ENCODE measurements at places on chromosomes 3 and 15.
A peak's percentile ranks its signal among the peaks of the same experiment; 100 is the strongest.

GRCh38 chr15:59443341-59444072 is 5.5 kb downstream of the FAM81A start:
- no peak for DNase-seq

DNA sequence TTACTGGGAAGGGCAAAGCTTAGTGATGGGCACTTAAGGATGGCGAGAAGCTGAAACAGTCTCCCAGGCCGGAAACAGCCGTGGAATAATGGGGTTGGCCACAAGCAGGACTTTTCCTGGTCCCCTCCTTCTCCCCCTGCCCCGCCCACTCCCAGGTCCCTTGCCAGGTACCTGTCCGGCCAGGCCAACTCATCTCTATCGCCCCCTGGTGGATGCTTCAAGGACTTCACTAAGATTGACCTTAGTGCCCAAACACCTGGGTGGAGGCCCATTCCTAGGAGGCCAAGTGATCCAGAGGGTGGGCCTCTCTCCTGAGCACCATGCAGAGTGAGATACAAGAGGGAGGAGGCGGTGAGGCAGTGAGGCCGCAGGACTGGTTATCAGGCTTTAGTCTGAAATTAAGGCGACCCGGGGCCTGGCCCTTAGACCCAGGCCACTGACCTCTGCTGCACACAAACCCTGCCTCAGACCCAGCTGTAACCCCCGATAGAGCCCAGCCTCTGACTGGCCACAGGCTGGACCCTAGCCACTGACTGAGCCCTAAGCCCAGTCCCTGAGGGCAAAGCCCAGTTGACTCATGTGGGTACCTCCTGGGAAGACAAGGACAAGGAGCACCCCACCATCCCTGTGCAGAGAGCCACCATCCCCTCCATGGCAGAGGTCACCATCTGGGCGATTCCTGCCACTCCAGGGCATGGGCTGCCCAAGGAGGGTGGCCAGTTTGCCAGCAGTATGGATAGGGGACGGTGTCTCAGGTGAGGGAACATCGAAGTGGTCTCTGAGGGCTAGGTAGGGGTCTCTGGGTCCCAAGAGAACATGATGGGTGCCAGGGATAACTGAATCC is 37.6 kb downstream of the VIPR1 start:
- no peak for DNase-seq

DNA sequence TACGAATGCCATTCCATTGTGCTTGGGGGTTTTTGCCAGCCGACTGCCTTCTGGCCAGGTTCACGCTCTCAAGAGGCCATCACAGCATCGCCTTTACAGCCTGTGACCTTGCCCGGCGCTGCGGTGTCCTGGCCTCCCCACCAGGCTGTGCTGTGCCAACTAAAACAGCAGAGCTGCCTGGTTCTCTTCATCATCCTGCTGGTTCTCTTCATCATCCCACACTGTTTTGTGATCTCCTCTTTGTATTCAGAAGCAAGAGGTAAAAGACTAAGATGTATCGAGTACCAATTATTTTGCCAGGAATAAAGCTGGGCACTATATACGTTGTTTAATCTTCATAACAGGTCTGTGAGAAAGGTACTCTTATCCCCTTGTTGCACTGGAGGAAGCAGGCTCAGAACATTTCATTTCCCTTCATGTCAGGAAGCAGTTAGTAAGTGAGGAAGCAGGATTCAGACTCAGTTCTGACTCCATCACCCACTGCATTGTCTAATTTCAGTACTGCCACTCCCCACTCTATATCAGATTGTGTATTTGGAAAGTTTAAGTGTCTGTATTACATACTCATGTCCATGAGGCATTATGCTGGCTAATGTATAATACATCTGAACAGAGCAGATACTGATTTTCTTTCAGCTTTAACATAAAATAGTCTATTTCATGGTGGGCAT is 92.7 kb downstream of the LRRC28 start:
- peak; percentile 11 for DNase-seq

DNA sequence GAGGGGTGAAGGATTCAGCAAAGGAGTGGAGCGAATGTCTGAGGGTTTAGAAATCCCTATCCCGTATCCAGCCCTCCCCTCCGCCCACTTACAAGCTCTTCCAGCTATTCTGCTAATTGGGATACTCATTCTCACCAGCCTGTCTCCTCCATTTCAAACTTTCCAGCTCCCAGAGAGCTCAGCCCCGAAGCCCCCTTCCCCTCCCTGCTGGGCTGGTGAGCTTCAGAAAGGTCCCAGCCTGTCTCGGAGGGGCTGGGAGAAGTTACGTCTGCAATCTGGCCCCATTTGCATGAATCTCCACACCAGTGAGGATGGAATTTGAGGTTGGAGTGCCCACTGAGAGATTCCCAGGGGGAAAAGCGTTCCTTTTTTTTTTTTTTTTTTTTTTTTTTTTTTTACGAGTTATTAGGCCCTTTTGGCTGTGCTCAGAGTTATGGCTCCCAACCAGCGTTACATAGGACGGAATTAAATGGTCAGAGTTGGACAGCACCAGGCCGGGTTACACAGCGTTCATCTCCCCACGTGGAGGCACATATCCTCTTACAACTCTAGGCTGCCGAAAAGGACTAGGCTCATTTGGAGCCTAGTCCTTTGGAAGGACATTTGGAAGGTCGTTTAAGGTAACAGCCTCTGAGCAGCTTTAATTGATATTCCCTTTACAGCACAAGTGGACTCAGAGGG is 34.6 kb downstream of the FGD5 start:
- DNase-seq, result no peak

GRCh38 chr15:26893351-26894065 is 26.6 kb downstream of the GABRA5 start:
- no peak for DNase-seq

GRCh38 chr3:124429129-124429815 is 301.0 kb upstream of the UMPS start:
- no peak for DNase-seq

GRCh38 chr3:61114316-61114953 is 136.8 kb downstream of the FHIT start:
- DNase-seq, result no peak

GRCh38 chr15:87207990-87208580 is 1048.5 kb downstream of the NTRK3 start:
- DNase-seq, result no peak

DNA sequence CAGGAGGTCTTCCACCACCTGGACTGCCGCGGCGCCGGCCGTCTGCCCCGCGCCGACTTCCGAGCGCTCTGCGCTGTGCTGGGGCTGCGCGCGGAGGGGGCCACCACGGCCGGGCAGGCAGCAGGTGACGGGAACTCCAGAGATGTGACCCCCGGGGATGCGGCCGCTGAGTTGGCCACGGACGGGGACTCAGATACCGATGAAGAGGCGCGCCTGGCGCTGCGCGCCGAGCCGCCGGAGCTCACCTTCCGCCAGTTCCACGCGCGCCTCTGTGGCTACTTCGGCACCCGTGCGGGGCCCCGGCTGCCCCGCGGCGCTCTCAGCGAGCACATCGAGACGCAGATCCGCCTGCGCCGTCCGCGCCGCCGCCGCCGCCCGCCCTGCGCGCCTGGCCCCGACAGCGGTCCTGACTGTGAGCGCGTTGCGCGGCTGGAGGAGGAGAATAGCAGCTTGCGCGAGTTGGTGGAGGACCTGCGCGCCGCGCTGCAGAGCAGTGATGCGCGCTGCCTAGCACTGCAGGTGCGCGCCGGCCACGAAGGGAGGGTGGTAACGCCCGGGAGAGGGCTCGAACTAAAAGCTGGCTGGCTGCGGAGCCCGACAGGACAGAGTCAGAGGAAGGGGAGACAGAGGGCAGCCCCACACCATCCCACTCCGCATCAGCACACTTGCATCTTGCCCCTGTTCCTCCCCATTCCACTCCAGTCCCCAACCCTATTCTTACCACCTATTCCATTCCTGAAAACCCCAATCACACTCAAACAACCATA is 885 bp downstream of the EFCC1 start:
- no peak for DNase-seq

GRCh38 chr15:62782896-62783295 is 259.7 kb upstream of the TPM1 start:
- no peak for DNase-seq

GRCh38 chr3:176787506-176787905 is 409.8 kb downstream of the TBL1XR1 start:
- DNase-seq, result no peak

- DNase-seq, result no peak
These were observed 353.7 kb downstream of the RSL24D1 start for GRCh38 chr15:54843006-54843405.

DNA sequence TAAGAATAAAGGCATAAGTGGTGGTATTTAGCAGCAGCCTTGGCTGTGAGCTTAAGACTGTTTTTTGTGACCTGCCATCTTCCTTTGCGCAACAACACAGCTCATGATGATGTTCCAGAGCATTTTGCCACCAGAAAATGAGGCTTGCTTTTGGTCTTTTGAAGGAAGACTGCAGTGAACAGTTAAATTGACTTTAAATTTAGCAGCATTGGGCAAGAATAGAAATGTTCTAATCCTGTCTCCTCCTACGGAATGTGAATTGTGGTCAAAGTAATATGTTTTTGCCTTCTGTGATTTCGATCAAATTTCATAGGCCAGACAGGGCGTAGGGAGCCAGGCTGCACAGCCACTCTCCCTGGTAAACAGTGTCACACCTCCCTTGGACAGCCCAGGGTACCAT is 460.7 kb upstream of the RASGRP1 start:
- no peak for DNase-seq

GRCh38 chr3:58502872-58503271 is 11.0 kb downstream of the KCTD6 start:
- no peak for DNase-seq

DNA sequence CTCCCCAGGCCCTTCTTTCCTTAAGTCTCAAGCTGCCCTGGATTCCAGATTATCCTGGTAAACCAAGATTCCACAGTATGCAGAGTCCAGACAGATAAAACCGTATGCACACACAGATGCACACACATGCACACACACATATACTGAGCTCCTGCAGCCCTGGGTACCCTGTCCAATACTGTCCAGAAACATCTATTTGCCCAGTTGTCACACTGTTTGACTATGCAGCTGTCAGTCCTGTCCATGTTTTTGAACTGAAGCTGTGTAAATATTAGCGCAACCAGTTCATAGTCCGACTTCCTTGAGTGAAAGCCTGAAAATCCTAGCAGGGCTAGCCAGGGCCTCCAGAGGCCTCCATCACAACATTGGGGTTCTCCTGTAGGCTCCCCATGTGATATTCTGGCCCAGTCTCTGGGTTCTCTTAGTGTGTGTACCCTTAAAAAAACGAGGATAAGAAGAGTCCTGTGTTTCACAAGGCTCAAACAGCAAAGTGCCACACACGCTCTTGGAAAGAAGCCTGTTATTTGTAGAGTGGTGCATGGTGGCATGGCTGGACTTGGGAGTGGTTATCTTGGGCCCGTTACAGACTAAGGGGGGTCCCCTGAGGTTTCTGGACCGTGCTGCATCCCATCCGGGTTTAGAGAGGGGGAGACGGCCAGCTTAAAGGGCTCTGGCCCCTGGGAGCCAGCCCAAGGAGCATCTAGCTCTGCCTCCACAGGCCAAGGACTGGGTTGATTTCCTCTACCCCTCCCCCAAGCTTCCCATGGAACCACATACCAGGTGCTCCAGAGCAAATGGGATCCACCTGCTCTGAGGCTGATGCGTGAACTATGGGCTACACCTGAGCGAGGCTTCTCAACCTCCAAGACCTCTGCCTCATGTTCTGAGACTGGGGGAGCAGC is 108.3 kb downstream of the IQSEC1 start:
- no peak for DNase-seq

DNA sequence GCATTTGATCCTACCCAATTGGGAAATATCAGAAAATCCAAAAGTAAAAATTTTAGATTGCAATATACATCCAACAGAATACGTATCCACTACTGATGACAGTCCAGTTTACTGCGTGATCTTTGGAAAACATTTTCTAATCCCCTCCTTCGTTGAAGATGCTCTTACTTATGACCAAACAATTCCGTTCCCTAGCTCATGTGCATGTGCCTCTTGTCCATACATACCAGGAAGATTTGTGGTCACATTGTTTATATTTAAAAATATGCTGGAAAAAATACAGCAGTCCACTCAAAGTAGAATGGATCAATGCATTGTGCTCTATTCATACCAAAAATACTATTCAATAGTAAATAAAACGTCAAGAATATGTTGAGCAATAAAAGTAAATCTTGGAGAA is 135.3 kb downstream of the CHL1 start:
- DNase-seq, result no peak

- DNase-seq, result no peak
These were observed 91.7 kb downstream of the FRMD4B start for GRCh38 chr3:69294014-69294766.

- DNase-seq, result no peak
These were observed 74.5 kb downstream of the TBC1D2B start for GRCh38 chr15:78002996-78003395.

DNA sequence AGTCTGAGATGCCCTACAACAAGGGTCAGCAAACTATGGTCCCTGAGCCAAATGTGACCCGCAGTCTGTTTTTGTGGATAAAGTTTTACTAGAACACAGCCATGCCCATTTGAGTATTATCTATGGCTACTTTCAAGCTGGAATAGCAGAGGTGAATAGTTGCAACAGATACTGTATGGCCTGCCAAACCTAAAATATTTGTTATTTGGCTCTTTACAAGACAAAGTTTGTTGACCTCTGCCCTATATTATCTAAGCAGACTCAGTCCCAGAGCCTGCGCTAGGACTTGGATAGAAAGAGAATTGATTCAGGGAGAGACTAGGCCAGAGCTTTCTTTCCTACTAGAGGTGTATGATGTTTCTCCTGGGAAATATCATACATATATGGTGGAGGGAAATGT is 81.7 kb upstream of the NMNAT3 start:
- DNase-seq, result no peak

DNA sequence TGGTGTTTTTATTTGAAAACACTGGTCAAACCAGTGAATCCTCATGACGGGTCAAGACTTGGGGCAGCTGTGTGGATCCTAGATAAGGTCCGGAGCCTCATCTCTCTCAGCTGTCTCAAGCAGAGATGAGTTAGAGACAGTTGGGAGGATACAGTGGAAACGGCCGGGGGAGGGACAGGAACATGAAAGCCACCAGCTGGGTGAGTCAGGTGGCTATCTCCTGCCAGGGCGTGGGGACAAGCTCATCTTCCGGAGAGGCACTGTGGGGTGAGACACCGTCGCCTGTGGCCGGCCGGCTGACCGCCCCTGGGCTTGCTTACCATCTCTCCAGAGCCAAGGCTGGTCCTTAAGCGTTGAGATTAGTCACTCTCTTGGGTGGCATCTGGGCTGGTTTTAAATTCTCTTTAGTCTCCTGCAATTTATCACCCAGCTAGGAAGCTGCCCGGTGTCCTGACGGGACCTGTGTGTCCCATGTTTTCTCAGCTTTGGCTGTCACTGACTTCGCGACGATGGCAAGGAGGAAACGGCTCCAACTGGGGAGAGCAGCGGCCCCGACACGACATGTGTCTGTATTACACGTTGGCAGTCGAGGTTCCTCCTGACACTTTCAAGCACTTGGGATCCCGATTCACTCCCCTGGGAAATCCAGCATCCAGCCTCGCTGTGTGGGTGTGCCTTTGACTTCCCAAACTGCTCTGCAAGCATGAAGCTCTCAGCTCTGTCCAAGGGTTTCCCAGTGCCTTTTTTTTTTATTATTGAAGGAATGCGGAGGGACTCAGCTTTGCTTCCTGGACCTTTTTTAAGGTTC is 7.5 kb downstream of the ST8SIA2 start:
- DNase-seq, result no peak

- DNase-seq, result no peak
These were observed 1.1 kb upstream of the THSD4 start for GRCh38 chr15:71114066-71114680.

Data from T-helper 2 cell (primary cell).